Stimulated activated CD4-positive, alpha-beta T cell treated with anti-CD3 and anti-CD28 coated beads, TNF-alpha, amount 100 ng/mL, for 48 hours (primary cell): ENCODE measurements at places on chromosomes 1 and 21.
A peak's percentile ranks its signal among the peaks of the same experiment; 100 is the strongest.

DNA sequence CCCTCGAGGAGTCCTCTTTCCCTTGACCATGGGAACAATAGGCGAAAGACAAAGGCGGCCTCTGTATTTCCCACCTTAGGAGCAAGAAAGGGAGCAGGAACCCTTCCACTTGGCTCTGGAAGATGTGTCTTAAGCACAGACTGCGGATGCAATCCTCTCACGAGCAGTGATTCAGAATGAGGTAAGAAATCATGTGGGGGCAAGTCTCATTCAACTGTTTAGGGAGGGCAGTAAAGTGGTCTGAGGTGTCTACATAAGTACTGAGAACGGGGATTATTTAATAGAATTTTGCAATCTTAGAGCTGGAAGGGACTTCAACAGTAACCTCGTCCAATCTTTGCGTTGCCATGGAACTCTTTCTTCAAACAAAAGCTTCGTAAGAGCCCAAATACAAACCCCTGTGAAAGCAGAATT lies 1.6 kb upstream of the DYRK3 start:
- no peak for DNase-seq

DNA sequence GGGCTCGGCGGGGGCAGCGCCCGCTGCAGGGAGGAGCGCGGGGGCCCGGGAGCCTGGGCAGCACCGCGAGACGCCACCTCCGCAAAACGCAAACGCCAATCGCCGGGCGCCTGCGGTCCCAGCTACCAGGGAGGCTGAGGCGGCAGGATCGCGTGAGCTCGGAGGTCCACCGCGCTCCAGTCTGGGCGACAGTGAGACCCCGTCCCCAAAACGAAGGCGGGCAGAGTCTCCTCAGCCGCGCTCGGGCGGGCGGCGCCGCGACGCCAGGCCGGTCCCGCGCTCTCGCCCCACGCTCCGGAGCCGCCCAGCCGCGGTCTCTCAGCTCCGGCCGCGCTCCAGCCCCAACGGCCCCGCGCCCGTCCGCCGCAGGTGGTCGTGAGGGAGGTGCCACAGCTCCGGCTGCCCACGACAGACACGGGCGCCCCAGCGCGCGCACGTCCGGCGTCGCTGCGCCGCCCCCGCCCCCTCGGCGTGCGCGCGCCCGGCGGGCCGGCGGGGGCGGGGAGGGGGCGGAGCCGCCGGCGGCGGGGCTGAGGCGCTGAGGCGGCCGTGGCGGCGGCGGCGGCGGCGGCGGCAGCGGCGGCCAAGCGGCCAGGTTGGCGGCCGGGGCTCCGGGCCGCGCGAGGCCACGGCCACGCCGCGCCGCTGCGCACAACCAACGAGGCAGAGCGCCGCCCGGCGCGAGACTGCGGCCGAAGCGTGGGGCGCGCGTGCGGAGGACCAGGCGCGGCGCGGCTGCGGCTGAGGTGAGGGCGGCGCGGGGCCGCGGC lies at the start of gene ADARB1:
ADARB1 (plus strand) TSS at position 533 of the 770 bp plus-strand sequence. CDS start 97,077 bp downstream, outside the sequence.
- no peak for DNase-seq

DNA sequence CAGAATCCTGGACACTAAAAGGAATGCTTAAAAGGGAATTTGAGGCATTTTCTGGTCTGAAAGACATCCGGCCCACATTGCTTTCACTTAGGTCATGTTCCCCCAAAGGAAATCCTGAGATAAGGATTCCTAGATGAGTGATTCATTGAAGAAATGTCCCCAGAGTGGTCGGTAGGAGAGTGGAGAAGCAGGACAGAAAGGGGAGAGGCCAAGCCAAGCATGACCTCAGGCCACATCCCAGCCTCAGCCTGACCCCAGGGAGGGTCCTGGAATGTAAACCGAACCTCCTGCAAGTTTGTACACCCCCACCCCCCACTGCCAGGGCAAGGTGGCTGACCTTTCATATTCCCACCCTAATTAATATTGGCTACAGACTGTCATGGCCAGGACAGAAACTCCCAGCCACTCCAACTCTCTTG lies 16.6 kb downstream of the HIVEP3 start:
- no peak for DNase-seq

GRCh38 chr1:227938276-227938675 lies 9.5 kb downstream of the WNT9A start:
- no peak for DNase-seq

- DNase-seq = no peak
These were observed 29.0 kb downstream of the TRIM45 start for GRCh38 chr1:117092594-117092993.

- no peak for DNase-seq
These were observed 93.8 kb downstream of the ATP1B1 start for GRCh38 chr1:169200319-169200718.

DNA sequence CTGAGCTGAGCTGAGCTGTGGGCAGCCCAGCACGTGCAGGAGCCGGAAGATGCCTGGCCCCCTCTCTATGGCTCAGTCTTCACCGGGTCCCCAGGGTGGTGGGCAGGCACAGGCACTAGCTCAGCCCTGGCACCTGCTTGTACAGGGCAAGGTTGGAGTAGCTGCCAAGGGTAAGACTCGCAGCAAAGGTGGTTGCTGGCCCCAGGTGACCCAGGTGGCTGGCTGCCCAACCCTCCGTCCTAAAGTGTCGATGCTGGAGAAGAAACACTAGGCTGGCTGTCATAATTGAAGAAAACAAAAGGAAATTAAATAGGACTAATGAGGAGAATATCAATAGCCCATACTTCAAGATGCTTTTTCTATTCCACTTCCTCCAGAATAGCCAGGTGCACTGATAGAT lies 77.1 kb upstream of the ACTL8 start:
- no peak for DNase-seq

DNA sequence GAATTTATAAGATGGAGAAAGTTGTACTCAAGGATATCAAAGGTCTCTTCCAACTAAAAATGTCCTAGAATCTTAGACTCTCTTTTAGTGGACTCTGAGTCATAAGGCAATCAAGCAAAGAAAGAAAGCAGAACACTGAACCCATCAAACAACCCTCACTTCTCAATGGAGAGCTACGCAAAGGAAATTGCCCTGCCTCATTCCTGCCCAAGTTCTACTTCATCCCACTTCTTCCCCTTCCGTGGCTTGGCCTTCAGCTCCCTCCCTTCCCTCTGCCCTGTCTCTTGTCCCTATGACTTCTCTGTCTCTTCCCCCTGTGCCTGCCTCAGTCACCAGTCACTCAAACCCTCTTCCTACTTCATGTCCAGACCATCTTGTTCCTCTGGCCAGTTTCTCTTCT lies 58.5 kb downstream of the RIMS3 start:
- DNase-seq = no peak

GRCh38 chr1:93223023-93223675 lies 42.6 kb downstream of the CCDC18 start:
- DNase-seq = no peak

DNA sequence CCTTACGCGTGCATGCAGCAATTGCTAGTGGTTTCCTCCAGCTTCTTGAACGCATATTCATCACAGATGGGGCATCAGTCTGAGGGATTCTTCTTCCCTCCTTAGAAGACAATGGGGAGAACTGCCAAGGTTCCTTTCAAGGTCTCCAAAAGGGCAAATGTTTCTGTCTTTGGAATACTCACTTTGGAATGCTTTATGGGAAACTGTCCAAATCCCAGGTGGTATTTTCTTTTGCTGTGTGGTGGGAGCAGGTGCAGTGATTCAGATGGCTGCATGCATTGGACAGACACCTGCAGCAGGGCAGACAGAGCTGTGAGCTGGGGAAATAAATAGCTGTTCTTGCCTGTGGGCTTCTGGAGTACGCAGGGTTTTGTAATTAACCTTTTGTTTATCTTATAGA lies 40.5 kb downstream of the URB2 start:
- DNase-seq = no peak

DNA sequence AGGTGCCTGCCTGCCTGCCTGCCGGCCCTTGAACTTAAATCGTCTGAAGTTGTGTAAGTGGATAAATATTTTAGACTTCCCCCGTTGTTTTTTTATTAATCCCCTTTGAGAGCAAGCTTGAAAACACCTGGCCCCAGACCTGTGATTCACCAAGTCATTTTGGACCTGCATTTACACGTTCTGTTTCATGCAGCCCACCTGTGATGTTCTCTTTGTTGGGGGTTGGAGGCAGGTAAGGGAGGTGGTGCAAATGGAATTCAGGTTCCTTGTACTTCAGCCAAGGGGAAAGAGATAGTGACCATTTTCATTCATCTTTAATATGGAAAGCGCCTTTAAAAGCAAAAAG lies 1.2 kb downstream of the SLC37A1 start:
- DNase-seq = no peak

GRCh38 chr1:226990133-226990716 lies 50.1 kb downstream of the COQ8A start:
- peak; percentile 55 for DNase-seq

DNA sequence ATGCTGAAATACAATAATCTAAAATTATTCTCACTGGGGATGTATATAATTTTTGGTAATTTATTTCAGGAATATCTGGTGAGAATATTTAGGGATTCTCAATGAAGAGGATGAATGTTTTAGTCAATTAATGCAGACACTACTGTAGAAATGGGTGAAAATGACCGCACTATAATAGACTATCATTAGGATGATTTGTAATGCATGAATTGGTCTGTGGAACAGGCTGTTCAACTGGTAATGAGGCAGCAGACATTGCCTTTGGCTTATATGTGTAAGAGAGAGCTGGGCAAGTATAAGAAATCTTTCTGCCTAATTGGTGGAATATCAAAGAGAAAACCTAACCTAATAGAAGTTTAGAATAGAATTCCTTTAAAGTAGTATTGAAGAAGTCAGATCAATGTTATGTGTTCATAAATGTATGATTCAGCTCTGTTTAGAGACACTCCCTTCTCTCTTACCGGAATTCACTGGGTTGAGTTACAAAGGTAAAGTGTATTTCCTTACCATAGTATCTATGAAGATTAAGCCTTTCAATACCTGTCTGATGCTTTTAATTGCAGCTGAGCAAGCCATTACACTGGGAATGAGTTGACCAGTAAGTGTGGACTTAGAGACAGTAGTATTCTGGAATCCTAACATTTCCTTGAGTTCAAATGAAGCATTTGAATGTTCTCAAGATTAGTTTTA lies 274.5 kb downstream of the S1PR1 start:
- no peak for DNase-seq

DNA sequence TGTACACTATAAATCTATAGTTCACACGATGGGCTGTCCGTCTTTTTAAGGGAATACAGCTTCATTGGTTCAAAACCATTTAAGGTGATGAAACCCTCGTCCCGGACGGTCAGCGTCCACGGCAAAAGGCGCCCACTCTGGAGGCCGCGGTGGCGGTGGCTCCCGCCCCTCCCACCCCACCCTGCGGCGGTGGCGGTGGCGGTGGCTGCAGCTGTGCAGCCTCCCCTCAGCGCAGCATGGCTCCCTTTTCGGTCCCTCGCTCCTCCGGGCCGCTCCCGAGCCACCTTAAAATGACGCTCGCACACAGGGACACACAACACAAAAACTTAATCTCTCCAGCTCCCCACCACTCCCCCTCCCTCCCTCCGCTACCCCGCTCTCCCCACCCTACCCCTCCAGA lies 69.1 kb downstream of the WLS start:
- DNase-seq = no peak

DNA sequence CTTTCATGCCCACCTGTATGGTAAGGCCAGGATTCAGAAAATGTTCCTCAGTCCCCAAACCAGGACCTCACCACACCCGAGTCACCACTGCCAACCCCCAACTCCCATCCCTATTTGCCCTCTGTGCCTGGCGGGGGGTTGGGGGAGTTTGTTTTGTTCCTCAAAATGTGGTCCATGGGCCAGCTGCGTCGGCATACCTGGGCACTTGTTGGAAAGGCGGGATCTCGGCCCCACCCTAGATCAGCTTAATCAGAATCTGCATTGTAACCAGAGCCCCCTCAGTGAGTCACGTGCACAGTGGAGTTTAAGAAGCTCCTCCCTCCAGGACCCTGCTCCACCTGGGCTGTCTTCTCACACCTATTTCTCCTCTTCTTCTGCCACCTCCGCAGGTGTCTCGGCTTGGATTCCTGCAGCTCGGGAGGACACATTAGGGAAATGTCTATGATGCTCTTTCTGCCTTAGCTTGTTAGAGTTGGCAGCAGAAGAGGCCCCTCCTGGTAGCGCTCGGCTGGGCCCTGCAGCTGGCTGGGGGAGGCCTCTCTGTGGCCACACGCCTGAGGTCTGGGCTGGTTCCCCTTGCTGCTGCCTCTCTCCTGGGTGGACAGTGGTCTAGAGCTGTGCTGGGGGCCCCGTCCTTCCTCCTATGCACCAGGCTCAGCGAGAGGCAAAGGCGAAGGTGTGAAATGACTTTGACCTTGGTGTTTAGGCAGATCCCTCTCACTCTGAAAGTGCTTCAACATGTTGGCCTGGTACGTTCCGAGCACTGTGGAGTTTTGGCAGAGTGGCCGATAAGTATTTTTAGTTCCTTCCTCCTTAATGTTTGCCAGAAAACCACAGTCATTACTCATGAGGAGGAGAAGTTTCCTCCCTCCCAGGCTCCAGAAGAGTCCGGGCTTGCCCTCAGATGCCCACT lies 41.8 kb upstream of the CAMTA1 start:
- no peak for DNase-seq

GRCh38 chr1:235566084-235566483 lies 61.8 kb upstream of the B3GALNT2 start:
- no peak for DNase-seq

DNA sequence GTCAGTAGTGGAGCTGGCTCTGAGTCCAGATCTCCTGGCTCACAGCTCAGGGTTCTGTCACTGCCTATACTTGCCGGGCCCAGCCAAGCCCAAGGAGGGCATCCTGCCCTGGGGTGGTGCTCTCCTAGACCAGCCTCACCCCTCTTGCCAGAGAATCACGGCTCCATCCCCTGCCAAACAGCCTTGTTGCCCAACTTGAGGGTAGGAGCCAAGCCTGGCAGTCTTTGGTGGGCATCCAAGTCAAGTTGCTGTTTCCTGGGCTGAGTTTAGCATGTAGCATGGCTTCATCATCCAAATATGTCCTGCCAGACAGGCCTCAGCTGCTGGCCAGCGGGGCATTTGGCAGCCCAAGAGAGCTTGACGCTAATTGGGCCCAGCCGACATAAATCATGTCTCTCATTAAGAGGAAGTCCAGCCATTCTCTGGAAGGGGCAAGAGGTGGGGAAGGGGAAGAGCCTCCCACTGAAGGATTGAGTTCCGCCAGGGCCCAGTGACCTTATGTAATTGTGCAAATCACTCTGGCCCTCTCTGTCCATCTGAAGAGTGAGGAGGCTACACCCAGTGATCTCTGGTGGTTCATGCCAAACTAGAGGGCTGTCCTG lies 22.6 kb upstream of the TRABD2B start:
- no peak for DNase-seq

- no peak for DNase-seq
These were observed 27.7 kb downstream of the UBE2U start for GRCh38 chr1:64231153-64231552.

- DNase-seq = no peak
These were observed 131.6 kb upstream of the ZC3H12A start for GRCh38 chr1:37342736-37343135.

GRCh38 chr1:18948048-18948912 lies 8.2 kb downstream of the IFFO2 start:
- peak; percentile 37 for DNase-seq

- DNase-seq = no peak
These were observed 14.1 kb downstream of the DDAH1 start for GRCh38 chr1:85450832-85451231.

- no peak for DNase-seq
These were observed 197.6 kb downstream of the CAMTA1 start for GRCh38 chr1:6982860-6983259.

GRCh38 chr1:17097787-17098186 lies 21.5 kb downstream of the PADI2 start:
- no peak for DNase-seq

- DNase-seq = no peak
These were observed 6.0 kb downstream of the ZCCHC17 start for GRCh38 chr1:31302709-31303441.
